Muscle of leg (tissue), 16 donors: ENCODE measurements at places on chromosomes 5 and 9. TPM values are rescaled to one million over a fixed set of nuclear protein-coding genes. Genes with fewer than 3 reads are reported as not detected.

The FKBP15 gene
- 18.1 TPM for polyA plus RNA-seq

The RBM18 gene
- polyA plus RNA-seq, result 27.6 TPM

The HAPLN1 gene
- 0.45 TPM for polyA plus RNA-seq

The MZB1 gene
- 0.22 TPM for polyA plus RNA-seq

The CEL gene
- polyA plus RNA-seq, result 1.4 TPM

The HRH2 gene
- polyA plus RNA-seq, result 1.2 TPM

The SLC36A2 gene
- 0.19 TPM for polyA plus RNA-seq

The DOCK2 gene
- polyA plus RNA-seq, result 3.8 TPM

The PCDHGC3 gene
- polyA plus RNA-seq, result 115 TPM

The SKIC3 gene
- polyA plus RNA-seq, result 53.8 TPM

The PLCXD3 gene
- polyA plus RNA-seq, result 0.23 TPM

- no peaks in the 10 kb centered on the region for H3K27me3 ChIP-seq
- H3K36me3 ChIP-seq, result no peaks in the 10 kb centered on the region
- no peak overlapping the region for H3K4me3 ChIP-seq
- peak; percentile 85 for DNase-seq
- H3K27ac ChIP-seq, result no peak overlapping the region
Observed at GRCh38 chr5:108260117-108260857, 121.6 kb downstream of the FBXL17 start.

GRCh38 chr9:16099732-16100536 is 547.1 kb downstream of the CCDC171 start:
- peaks cover 49% of the 10 kb centered on the region for H3K4me1 ChIP-seq
- no peaks in the 10 kb centered on the region for H3K36me3 ChIP-seq
- H3K27ac ChIP-seq, result peak overlapping the region; percentile 72
- no peak overlapping the region for H3K4me3 ChIP-seq
- DNase-seq, result peak; percentile 72

DNA sequence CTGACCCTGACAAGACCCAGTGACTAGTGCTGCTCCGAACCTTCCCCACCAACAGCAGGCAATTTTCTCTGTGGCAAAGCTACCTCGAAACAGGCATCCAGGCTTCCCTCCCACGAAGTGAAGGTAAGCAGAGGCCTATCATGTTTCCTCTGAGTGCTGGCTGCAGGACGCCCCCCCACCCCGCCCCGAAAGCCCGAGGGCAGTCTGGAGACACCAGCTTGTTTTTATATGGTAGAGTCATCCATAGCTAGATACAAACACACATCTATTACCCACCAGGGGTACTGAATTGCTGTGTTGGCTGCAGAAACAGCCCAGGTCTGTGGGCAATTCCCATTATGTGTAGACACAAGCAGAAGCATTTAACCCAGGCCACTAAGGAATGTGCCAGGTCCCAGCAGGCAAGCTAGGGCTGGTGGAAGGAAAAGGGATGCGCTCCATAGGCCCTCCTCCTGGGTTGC is 40.4 kb downstream of the LIX1 start:
- H3K4me3 ChIP-seq, result no peak overlapping the region
- no peak overlapping the region for H3K27ac ChIP-seq
- no peaks in the 10 kb centered on the region for H3K27me3 ChIP-seq

GRCh38 chr5:21097661-21098060 is 1109.7 kb upstream of the CDH18 start:
- no peak overlapping the region for H3K27ac ChIP-seq
- H3K36me3 ChIP-seq, result no peaks in the 10 kb centered on the region
- no peak overlapping the region for H3K4me3 ChIP-seq
- no peak for DNase-seq
- H3K4me1 ChIP-seq, result no peaks in the 10 kb centered on the region

DNA sequence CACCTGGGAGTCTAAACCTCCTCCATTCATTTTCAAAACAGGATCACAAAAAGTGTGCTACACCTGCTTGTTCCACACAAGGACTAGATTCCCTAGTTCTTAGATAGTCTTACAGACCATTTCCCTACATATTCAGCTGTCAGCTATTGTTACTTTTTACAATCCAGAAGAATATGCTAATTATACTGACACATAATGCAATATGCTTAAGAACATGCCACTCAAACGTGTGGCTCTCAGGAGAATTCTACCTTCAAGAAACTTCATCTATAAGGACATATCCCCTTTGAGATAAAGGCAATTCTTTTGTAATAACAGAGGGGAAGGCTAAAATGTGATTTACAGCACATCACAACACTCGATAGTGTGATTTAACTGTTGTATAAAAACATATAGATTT is 456.1 kb upstream of the ARRDC3 start:
- H3K4me3 ChIP-seq, result no peak overlapping the region
- no peaks in the 10 kb centered on the region for H3K27me3 ChIP-seq
- no peaks in the 10 kb centered on the region for H3K4me1 ChIP-seq
- DNase-seq, result no peak

GRCh38 chr5:172988276-172988675 is 4.7 kb downstream of the ATP6V0E1 start:
- peaks cover 12% of the 10 kb centered on the region for H3K36me3 ChIP-seq
- H3K27ac ChIP-seq, result no peak overlapping the region
- no peak for DNase-seq
- H3K27me3 ChIP-seq, result no peaks in the 10 kb centered on the region
- H3K4me1 ChIP-seq, result no peaks in the 10 kb centered on the region

DNA sequence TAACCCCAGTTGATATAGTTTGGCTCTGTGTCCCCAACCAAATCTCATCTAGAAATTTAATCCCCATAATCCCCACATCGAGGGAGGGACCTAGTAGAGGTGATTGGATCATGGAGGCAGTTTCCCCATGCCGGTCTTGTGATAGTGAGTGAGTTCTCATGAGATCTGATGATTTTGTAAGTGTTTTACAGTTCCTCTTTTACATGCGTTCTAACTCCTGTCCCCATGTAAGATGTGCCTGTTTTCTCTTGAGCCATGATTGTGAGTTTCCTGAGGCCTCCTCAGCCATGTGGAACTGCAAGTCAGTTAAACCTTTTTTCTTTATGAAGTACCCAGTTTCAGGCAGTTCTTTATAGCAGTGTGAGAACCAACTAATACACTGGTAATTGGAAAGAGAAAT is 73.6 kb downstream of the CDH12 start:
- no peaks in the 10 kb centered on the region for H3K36me3 ChIP-seq
- H3K4me1 ChIP-seq, result no peaks in the 10 kb centered on the region
- H3K4me3 ChIP-seq, result no peak overlapping the region
- H3K27ac ChIP-seq, result no peak overlapping the region
- DNase-seq, result no peak

DNA sequence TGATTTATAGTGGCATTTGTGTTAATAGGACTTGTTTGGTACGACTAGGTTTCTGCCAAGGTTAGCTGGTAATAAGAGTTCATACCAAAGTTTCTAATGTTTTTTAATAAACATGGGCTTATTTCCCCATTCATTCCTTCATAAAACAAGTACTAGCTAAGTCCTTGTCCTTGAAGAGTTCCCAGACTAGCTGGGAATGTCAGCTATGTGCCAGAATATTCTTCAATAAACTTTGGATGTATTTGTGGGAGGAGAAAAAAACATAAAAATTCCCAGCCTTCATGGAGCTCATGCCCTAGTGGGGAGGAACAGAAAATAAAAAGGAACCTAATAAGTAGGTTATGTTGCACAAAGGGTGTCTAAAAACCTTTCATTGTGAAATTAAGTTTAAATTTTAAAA is 176.9 kb downstream of the DENND1A start:
- H3K4me3 ChIP-seq, result no peak overlapping the region
- no peaks in the 10 kb centered on the region for H3K27me3 ChIP-seq
- peaks cover 14% of the 10 kb centered on the region for H3K36me3 ChIP-seq
- no peak for DNase-seq
- H3K27ac ChIP-seq, result no peak overlapping the region

- H3K4me3 ChIP-seq, result no peak overlapping the region
- H3K27ac ChIP-seq, result no peak overlapping the region
- H3K27me3 ChIP-seq, result no peaks in the 10 kb centered on the region
- no peaks in the 10 kb centered on the region for H3K36me3 ChIP-seq
Observed at GRCh38 chr5:64784451-64785025, 15.8 kb downstream of the CWC27 start.

DNA sequence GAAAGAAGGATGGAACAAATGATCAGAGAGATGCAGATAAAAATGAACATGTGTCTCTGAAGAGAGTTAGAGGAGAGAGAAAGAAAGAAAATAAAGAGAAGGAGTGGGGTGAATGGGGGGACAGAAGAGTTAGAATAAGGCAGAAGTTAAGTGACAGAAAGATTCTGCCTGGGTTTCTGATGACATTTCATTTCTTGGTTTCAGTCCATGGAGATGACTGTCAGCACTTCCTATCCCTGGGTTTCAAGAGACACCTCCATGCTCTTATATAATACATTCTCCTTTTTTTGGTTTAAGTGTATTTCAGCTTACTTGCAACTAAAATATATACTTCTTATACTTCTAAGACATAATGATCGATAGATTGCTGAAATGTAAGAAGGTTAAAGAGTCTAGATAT is 213.0 kb upstream of the IL12B start:
- DNase-seq, result no peak
- H3K27me3 ChIP-seq, result no peaks in the 10 kb centered on the region
- no peaks in the 10 kb centered on the region for H3K4me1 ChIP-seq
- no peaks in the 10 kb centered on the region for H3K36me3 ChIP-seq
- H3K4me3 ChIP-seq, result no peak overlapping the region

- H3K36me3 ChIP-seq, result no peaks in the 10 kb centered on the region
- H3K4me3 ChIP-seq, result no peak overlapping the region
- no peaks in the 10 kb centered on the region for H3K4me1 ChIP-seq
Observed at GRCh38 chr9:108197899-108198298, 657.9 kb downstream of the ACTL7B start.

DNA sequence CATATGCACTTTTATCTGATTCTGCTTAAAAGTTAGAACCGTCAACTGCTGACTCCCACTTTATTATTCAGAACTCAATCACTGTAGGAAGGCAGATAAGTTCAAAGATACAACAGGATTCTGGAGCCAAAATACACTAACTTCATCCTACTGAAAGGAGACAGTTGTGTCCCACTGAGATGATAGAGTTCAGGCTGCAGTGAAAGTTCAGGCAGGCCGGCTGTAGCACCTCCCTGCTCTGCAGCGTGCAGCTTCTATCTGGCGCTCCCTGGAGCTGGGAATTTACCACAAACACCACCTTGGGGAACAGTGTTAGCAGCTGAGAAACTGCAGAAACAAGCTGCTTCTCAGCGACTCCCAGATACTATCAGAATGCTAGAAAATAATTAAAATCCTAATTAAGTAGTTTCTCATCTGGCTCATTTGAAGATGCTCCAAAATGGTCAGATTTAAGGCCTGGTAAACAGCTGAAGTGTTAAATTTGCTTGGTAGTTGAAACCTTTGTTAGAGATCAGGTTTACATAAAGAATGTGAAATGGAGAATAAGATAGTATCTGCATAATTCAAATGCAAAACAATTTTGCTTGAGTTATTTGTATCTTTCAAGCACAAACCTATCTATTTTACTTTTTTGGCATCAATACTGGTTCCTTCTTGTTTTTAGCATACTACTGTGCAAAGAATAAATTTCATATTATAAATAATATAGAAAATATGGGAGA is 52.3 kb upstream of the CNTLN start:
- no peaks in the 10 kb centered on the region for H3K36me3 ChIP-seq
- no peaks in the 10 kb centered on the region for H3K4me1 ChIP-seq
- DNase-seq, result peak; percentile 60
- no peak overlapping the region for H3K27ac ChIP-seq

GRCh38 chr5:162187371-162187770 is 119.8 kb downstream of the GABRG2 start:
- H3K4me1 ChIP-seq, result no peaks in the 10 kb centered on the region
- no peaks in the 10 kb centered on the region for H3K36me3 ChIP-seq
- no peak overlapping the region for H3K4me3 ChIP-seq
- no peaks in the 10 kb centered on the region for H3K27me3 ChIP-seq

DNA sequence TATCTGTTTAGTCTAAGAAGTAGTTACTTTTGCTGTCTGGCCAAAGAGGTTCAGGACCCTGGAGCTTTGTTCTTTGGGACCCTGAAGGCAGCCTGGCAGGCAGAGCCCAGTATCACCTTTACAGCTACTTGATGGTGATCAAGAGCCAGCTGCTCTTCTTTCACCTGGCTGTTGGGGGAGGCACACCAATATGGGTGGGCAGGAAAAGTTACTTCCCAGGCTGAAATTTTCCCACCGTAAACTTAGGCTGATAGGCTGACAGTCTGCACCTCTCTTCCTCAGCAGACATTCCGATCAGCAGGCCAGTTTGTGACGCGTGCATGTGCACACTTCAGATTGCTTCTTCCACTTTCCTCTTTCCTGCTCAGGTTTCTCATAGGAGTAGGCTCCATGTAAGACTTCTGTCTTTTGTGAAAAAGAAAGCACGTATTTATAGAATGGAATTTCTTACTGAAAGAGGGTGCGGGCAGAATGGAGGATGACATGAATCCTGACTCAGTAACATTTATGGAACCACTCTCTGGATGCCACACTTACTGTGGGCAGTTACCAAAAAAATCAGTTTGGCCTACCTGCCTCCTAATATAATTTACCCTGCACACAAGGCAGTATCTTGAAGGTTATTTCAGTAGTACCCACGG is 223.9 kb upstream of the DMRT1 start:
- H3K27me3 ChIP-seq, result no peaks in the 10 kb centered on the region
- H3K4me3 ChIP-seq, result no peak overlapping the region
- H3K36me3 ChIP-seq, result no peaks in the 10 kb centered on the region
- peaks cover 8% of the 10 kb centered on the region for H3K4me1 ChIP-seq

DNA sequence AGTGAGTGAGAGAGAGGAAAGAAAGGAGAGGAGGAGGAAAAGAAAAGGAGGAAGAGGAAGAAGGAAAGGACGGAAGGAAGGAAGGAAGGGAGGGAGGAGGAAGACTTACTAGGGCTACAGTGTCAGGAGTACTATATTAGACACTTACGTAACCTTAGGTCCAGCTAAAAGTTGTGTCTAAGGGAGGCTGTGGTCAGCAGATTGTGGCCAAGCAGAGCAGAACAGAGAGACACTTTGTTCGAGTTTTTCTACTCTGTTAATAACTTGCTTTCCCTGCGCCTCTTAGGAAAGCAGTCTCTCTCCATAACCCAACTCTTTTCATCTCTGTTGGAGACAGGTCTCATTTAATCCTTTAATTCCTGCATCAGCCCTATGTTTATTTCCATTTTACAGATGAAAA is 138.9 kb downstream of the KCNN2 start:
- no peak overlapping the region for H3K27ac ChIP-seq
- no peaks in the 10 kb centered on the region for H3K36me3 ChIP-seq
- no peaks in the 10 kb centered on the region for H3K4me1 ChIP-seq
- no peaks in the 10 kb centered on the region for H3K27me3 ChIP-seq

DNA sequence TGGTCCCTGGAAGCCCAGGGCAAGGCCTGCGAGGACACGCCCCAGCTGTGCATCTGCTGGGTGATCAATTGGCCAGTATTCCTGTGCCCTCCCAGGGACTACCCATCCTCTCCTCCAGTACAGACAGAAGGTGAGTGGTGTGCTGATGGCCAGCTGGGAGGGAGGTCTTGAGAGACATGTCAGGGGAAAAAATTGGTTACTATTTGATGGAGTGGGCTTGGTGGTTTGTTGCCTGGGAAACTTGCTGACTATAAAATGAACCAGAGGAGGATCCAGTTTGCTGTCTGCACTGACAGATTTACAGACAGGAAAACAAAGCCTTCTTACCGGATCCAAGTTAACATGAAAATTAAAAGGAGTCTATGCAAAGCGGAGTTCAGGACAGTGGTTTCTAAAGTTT is 40.3 kb downstream of the MAP1B start:
- H3K4me3 ChIP-seq, result no peak overlapping the region
- H3K36me3 ChIP-seq, result peaks cover 6% of the 10 kb centered on the region
- no peak overlapping the region for H3K27ac ChIP-seq
- H3K27me3 ChIP-seq, result no peaks in the 10 kb centered on the region
- no peak for DNase-seq
